ENCODE measurements at places on chromosomes 11 and 22.

- DNase-seq, result no peak
These were observed 293.5 kb downstream of the MN1 start for GRCh38 chr22:27507935-27508526.

- DNase-seq, result no peak
These were observed 1152.4 kb downstream of the LRRC4C start for GRCh38 chr11:40306938-40307548.

DNA sequence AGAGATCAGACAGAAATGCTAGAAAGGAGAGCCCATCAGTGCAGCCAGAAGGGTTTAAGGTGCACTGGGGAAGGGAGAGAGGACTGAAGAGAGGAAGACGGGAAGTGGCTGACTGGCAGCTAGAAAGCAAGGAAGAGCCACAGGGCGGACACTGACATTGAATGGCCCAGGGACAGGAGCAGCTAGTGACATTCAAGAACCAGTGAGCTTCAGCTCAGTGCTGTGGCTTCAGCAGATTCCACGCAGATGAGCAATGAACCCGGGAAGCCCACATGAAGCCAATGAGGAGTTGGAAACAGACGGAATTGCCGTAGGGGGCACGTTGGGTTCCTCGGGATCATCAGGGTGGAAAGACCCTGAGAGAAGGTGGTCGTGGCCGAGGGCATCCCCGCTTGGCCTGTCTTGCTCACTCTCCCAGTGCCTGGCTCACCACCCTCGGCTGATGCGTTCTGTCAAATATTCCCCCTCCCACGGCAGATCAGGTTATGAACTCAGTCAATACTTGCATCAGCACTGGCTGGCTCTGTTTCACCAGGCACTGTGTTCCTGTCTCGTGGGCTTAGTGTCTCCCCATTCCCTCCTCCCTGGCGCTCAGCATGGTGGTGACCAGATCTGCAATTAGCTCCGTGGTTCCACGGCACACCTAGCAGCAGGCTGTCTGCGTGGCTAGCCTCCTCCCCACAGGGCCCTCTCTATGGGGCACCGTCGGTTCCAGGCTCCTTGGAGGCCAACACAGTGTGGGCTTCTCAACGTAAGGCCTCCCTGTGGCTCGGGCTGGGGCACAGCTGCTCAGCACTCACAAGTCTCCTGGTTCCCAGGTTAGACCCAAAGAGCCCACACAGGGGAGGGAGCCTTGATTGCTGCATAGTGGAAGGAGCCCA lies 145.5 kb downstream of the TRIM29 start:
- no peak for DNase-seq

GRCh38 chr22:48391171-48391711 lies 1436.4 kb downstream of the BRD1 start:
- no peak for DNase-seq

GRCh38 chr11:2299773-2300172 lies 1.9 kb downstream of the C11orf21 start:
- DNase-seq, result no peak

GRCh38 chr22:48208894-48209293 lies 1446.4 kb downstream of the TBC1D22A start:
- DNase-seq, result no peak

GRCh38 chr11:119369132-119369925 lies 12.2 kb downstream of the USP2 start:
- DNase-seq, result no peak

- no peak for DNase-seq
These were observed 128.7 kb downstream of the MN1 start for GRCh38 chr22:27672721-27673418.
